Left lobe of liver (tissue), 2 donors: ENCODE measurements at places on chromosomes 16 and 17. TPM values are rescaled to one million over a fixed set of nuclear protein-coding genes. Genes with fewer than 3 reads are reported as not detected.

SLC16A5 gene
- total RNA-seq = 1.2 TPM

DNA sequence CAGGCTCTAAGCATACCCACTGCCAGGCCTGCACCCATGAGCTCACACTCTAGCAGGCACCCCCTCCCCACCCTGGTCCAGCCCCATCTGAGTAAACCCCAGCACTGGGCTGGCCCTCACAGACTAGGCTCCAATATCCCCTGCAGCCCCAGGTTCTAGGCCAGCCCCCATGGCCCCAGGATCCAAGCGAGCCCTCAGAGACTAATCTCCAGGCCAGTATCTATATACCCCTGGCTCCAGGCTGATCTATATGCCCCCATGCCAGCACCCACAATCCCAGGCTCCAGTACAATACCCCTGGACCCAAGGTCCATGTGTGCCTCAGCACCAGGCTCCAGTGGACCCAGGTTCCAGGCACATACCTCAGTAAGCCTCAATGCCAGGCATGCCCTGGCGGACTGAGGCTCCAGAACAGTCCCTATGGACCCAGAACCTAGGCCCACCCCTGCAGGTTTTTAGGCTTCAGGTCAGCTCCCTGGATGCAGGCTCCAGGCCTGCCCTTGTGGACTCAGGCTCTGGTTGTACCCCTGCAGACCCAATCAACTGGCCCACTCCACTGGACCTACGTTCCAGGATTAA lies 38.5 kb downstream of the POLR3E start:
- no peak for DNase-seq

GRCh38 chr17:61479493-61480413 lies 27.5 kb downstream of the TBX4 start:
- no peak for DNase-seq

LRRC46 gene
- 0.40 TPM for total RNA-seq

DNA sequence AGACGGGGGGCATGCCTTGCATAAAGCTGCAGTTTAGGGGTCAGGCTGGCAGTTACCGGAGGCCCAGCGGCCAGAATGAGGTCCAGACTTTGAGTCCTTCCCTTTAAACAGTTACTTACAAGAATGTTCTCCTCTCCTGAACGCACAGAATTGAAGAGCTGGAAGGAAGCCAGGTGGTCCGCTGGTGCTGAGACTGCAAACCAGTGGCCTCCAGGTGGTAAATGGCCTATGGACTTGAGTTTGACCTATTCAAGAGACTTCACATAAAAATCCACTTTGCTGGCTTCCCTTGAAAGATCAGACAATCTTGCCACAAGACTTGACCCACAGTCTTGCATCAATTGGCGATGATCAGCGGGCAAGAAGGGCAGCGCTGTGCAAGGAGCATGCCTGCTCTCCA lies 14.7 kb upstream of the SEZ6 start:
- no peak for DNase-seq

RILP gene
- total RNA-seq = 20.9 TPM

GRCh38 chr17:48725288-48726064 lies 2.5 kb downstream of the PRAC2 start:
- no peak for DNase-seq

DNA sequence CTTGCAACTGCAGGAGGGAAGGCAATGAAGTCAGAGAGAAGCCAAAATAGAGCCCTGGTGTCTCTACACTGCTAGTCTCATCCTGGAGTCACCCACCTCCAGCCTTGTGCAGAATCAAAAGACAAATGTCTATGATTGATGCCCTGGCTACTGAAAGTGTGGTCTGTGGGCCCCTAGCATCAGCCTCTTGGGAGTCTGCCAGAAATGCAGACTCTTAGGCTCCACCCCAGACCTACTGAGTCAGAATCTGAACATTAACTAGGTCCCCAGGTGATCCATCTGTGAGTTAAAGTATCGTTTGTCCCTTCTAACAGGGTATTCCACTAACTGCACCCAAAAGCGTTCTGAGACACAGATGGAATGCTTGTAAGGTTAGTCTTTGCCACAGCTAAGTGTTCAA lies 21.2 kb downstream of the EARS2 start:
- DNase-seq = no peak

GRCh38 chr16:49440156-49441065 lies 66.8 kb downstream of the C16orf78 start:
- DNase-seq = no peak

DCAKD gene
- total RNA-seq = 19.3 TPM

IKZF3 gene
- 0.63 TPM for total RNA-seq

GRCh38 chr17:79776376-79777119 lies 1.4 kb upstream of the CBX2 start:
- DNase-seq = no peak

DNA sequence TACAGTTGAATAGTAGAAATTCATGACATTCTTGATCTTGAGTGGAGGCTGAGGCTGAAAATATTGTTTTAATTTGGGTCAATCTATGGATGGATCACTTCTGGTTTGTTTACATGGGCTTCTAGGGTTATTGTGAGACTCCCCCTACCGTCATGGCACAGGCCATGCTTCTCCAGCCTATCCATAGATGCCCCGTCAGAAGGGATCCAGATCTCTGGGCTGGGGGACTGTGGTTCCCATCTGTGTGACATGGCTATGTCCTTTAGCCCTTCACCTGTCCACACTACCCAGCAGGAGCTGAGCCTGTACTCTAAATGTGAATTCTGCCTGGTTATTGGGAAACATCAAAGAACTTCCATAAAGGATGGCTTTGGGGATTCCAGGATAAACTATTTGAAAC lies 160.4 kb downstream of the ABCC12 start:
- DNase-seq = no peak

RGS11 gene
- total RNA-seq = 0.70 TPM

- DNase-seq = no peak
Measured at GRCh38 chr16:58377932-58378331, 14.3 kb upstream of the GINS3 start.

DNA sequence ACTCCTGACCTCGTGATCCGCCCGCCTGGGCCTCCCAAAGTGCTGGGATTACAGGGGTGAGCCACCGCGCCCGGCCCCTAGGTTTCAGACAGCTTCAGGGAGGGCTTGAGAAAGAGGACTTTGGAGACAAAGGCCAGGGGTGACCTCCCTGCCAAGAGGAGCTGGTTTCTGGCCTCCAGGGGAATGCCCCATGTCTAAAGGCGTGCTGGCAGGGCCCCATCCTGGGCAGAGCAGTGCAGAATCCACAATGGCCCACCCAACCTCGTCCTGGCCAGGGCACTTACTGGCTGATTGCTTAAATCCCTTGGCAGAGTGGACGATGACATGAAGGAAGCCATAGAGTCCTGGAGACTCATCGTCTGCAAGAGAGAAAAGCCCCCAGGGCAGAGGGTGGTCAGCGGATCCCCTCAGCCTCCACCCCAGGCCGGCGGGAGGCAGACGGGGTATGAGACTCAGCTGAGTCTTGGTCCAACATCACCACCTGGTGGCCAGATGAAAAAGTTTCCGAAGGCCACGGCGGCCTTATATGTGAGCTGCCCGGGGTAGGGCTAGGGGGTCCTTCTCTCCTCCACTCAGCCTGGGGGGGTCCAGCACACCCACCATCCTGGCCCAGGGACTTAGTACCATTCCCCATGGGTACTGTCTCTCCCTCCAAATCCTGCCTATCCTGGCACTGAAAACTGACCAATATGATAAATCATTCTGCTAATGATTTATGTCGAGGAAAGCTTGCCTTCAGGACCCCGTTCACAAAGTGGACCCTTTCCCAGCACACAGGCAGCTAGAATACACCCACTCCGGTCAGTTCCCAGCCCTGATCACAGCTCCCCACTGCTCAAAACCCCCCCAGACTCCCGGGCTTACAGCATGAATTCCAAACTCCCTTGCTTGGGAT lies 59.1 kb downstream of the TIMM22 start:
- DNase-seq = no peak

GPRC5C gene
- 243 TPM for total RNA-seq
